Urothelium cell line (cell line): ENCODE measurements at places on chromosomes 11 and 22.

DNA sequence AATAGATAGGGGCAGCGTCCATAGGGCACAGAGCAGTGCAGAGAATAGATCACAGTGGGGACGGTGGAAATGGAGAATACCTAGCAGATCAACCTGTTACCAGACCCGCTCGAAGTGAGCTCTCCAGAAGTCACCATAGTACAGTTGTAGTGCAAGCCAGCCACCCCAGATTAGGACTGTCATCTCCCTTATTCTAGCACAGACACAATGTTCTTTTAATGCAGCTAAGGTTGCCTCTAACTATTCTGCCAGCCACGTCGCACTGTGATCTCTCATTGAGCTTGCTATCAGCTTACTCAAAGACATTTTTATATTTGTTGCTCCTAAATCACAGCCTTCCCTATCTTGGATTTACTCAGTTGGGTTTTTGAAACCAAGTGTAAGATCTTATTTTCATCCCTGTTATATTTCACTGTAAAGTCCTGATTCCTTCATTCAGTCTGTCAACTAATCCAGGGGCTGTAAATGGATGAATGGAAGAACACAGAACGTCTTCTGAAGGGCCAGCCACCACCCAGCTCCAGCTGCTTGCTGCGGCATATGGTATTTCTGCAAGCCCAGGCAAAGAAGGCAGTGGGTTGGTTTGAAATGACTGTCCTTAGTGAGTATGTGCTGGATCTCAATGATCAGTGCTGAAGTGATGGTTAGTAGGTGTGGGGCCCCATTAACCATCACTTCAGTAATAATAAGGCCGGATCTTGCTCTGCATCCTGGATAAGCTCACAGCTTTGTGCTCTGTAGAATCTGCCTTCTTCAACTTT is 3.4 kb downstream of the PARVA start:
- no peak for DNase-seq

DNA sequence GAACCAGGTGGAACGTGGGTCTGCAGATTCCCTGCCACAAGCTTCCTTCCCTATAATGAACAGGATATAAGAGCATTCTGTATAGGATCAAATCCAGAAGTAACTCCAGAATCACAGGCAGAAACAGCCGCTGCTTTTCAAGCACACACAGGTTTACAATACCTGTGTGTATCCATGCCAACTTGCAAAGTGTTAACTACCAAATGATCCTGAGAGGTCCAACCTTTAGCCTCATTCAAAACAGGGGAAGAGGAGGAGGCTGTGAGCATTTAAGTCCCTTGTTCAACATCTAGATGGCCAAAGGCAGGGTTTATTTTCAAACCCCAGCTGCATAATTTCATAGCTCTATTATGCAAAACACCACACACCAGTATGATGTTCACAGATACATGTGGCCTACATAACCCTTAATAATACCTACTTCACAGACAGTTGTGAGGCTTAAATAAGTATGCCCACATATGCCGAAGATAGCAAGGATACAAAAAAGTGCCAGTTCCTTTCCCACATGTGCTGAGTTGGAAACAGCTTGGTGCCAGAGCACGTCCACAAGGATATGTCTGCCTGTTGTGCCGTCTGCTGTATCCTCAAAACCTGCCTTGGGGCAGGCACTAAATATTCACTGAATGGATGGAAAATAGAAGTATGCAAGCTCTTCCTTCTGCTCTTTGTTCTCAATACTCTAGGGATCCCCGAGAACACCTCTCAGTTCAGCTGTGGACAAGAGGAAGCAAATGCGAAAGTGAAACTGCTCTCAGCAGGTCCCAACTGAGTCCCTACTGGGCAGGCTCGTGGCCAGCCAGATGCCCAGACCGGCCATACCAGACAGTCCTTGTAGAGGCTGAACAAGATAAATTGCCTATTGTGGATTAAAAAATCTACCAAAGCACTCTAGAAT is 66.8 kb downstream of the LARGE1 start:
- DNase-seq, result peak; percentile 69

GRCh38 chr11:25247336-25247735 is 750.5 kb downstream of the LUZP2 start:
- no peak for DNase-seq

- no peak for DNase-seq
Measured at GRCh38 chr11:119486016-119486415, 63.0 kb upstream of the THY1 start.

GRCh38 chr22:27719036-27719347 is 82.6 kb downstream of the MN1 start:
- no peak for DNase-seq

- no peak for DNase-seq
Measured at GRCh38 chr11:111260811-111261210, 15.3 kb downstream of the POU2AF2 start.

DNA sequence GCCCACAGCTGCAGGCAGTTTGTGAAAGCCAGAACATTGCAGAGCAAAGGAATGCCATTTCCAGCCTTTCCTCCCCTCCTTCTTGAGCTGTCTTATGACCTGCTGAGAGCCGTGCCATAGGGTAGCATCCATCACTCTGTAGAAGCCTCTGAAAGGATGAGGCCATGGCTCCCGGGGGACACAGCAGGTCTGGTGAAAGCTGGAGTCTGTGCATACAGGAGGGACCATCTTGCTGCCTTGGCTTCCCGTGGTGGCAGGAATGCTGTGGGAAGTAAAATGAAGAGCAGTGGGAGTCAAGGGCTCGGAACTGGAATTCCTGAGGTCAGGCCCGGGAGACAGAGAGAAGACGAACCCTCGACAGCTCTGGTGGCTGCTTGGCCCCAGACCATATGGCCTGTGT is 30.9 kb downstream of the ANO1 start:
- no peak for DNase-seq

- DNase-seq, result no peak
Measured at GRCh38 chr11:131418189-131418588, 47.8 kb downstream of the NTM start.

DNA sequence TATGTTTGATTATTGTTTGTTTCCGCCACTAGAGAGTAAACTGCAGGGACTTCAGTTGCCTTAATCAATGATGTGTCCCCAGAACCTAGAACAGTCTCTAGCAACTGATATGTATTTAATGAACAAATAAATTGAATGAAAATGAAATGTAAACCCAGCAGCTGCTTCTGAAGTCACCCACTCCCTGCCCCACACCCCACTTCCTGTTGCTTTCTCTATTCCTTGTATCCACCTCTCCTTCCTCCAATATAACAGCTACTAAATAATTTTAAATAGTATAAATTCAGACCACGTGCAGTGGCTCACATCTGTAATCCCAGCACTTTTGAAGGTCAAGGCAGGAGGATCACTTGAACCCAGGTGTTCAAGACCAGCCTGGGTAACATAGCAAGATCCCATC is 15.8 kb downstream of the MYH9 start:
- no peak for DNase-seq

DNA sequence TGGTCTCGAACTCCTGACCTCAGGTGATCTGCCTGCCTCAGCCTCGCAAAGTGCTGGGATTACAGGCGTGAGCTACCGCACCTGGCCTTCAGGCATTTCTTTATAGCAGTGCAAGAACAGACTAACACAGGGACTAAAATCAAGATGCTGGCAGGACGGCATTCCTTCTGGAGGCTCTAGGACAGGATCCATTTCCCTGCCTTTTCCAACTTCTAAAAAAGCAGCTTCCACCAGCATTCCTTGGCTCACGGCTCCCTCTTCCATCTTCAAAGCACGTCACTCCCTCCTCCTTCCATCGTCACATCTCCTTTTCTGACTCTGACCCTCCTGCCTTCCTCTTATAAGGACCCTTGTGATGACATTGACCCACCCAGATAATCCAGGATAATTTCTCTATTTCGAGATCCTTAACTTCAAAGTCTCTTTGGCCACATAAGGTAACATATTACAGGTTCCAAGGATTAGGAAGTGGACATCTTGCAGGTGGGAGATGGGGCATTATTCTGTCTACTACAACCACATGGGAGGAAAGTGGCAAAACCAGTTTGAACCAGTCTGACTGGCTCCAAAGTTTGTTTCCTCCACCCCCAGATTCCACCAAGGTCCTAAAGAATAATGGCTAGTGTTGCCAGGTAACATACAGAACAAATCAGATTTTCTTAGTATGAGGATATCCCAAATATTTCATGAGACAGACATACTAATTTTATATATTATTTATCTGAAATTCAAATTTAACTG is 172.5 kb downstream of the MN1 start:
- no peak for DNase-seq

- peak; percentile 42 for DNase-seq
Measured at GRCh38 chr11:3021125-3021524, 29.0 kb upstream of the NAP1L4 start.

DNA sequence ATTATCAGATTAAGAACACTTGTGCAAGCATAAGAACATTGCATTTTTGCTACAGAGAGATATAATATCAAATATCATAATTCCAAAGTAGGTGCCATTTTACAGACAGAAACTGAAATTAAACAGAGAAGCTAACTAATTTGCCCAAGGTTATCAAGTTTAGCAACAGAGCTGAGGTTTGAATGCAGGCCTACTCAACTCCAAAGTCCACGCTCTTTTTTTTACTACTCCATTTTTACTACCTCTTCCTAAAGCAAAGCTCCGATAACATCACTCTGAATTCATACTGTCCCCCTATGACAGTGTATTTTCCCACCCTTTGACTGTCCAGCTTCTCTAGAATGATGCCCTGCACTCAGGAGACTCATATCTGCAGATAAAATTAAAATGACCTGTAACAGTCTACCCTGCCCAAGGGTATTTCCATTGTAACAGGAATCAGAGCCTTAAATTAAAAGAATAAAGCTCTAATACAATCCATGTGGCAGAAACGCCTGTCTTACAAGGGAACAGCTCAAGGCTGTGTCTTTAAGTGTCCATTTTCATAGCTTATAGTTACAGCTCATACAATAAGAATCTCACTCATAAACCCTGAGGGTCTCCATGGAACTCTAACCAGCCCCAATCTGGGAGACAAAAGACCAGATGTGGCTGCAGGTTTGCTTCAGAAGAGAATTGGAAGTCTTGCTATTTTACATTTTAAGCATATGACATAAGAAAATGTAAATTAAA is 36.8 kb downstream of the ALG9 start:
- no peak for DNase-seq

DNA sequence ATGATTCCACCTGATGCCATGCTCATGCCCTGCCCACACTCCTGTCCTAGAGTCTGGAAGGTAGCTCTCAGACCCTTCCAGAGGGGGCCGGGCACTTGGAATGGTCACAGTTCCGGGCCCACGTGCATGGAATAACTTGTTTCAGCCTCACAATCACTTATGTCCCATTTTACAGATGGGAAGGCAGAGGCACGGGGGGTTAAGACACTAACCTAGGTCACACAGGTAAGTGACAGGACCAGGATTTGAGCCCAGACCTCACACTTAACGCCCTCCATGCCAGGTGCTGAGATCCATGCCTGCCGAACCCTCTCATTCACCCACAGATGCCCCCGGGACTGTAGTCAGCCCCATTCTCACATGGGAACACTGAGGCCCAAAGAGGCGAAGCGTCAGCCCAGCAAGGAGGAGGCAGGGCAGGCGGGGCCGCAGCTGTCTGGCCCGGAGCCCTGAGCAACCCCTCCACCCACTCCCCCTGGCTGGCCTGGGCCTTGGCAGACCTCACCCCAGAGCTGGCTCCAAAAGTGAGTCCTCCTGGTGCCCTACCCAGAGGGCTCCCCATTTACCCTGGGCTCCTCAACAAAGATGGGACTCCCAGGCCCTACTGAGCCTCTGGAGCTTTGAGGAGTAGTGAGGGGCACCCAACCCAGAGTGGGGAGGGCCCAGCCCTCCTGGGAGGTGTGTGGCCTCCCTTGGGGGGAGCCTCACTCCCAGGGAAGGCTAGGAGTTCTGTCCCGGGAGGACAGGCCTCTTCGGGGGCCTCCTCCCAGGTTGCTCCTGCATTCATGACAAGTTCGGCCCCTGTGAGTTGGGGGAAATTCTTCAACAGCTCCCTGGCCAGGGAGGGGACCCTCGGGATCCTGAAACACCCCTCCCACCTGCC is 2.4 kb upstream of the ALDH3B1 start:
- DNase-seq, result no peak

DNA sequence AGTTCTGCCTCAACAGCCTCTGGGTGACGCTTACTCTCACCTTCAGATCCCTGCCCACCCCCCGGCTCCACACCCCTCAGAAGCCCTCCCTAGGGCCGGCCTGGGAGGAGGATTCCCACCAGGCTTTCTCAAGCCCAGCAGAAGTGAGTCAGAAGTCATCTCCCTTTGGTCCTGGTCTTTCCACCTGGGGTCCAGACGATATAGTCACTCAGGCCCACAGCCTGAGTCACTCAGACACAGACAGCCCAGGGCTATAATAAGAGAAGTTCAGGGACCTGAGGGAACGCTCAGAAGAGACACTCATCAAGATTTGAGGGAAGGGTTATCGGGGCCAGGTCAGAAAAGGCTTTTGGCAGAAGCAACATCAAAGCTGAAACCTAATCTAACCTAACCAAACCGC is 127.1 kb downstream of the SPATA19 start:
- DNase-seq, result no peak
